Epithelial cell of proximal tubule (primary cell): ENCODE measurements at places on chromosomes 13 and 19. TPM values are rescaled to one million over a fixed set of nuclear protein-coding genes. Genes with fewer than 3 reads are reported as not detected.

The OR7D4 gene
- not detected in 2 replicates for total RNA-seq

The PSG1 gene
- 0.06 TPM in 1 of 2 replicates, not detected in the other for total RNA-seq

The RCBTB2 gene
- 2.9 and 3.5 TPM in 2 replicates for total RNA-seq

The ZNF208 gene
- 0.14 and 0.23 TPM in 2 replicates for total RNA-seq

The COG6 gene
- total RNA-seq = 14.7 and 17.7 TPM in 2 replicates

The ZNF616 gene
- 3.5 and 3.6 TPM in 2 replicates for total RNA-seq

The ZNF844 gene
- 0.86 and 0.94 TPM in 2 replicates for total RNA-seq

The ZNF221 gene
- 2.5 and 5.6 TPM in 2 replicates for total RNA-seq

The UNC13A gene
- total RNA-seq = 0.06 TPM in 1 of 2 replicates, not detected in the other

The SOX1 gene
- not detected in 2 replicates for total RNA-seq

The ZNF625 gene
- total RNA-seq = 3.1 and 4.6 TPM in 2 replicates

The LILRB2 gene
- total RNA-seq = not detected in 2 replicates

The NXNL1 gene
- not detected in 2 replicates for total RNA-seq
